ENCODE measurements at places on chromosomes 7 and 10.

DNA sequence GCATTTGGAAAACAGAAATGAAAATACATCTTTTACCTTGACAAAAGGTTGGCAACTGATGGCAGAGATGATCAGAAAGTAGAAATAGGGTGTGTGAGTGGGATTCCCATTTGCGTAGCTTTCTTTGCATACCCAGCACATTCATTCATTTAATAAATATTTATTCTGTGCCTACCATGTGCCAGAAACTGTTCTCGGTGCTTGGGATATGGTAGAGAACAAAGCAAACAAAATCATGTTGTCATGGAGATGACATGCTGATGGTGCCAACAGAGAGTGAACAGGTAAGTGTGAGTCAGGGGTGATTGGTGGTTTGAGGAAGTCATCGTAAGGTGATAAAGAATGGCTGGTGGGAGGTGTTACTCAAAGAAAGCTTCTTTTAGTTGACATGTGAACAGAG, 45.4 kb downstream of the CACNB2 start:
- no peak for DNase-seq

DNA sequence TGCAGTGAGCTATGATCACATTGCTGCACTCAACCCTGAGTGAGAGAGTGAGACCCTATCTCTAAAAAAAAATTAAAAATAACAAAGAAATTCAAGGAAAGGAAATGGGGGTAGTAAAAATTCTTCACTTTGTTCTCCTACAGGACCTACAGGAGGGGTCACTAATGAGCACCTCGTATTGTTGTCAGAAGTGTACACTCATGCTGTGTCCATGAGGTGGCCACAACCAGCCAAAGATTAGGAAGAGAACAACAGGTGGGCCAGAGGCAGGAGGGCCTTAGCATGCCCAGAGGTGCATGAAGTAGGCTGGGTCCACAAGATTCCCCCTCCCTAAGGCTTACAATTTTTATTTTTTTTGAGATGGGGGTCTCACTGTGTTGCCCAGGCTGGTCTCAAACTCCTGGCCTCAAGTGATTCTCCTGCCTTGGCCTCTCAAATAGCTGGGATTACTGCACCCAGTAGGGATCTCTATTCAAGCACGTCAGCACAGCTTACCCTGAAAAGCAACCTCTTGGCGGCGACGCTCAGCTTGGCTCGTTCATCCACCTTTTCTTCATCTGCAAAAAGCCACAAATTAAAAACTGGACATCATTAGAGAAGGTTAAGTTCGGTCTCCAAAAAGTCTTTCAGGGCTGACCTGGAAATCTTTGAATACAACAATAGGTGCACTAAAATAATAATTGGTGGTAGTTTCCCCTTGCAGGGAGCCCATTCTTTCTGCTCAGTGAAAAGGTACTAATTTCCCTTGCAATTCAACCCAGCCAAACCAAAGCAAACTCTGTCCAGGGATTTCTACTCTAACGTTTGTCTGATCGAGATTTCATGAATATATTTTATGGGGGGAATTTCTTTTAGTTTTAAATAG, 104.4 kb downstream of the SVIL start:
- no peak for DNase-seq

- DNase-seq = no peak
Measured at GRCh38 chr10:128000471-128001362, 93.8 kb downstream of the PTPRE start.

GRCh38 chr7:120337308-120337907, 64.4 kb downstream of the KCND2 start:
- no peak for DNase-seq
